Stimulated activated CD4-positive, alpha-beta T cell treated with anti-CD3 and anti-CD28 coated beads, Interleukin-15, amount 100 ng/mL, for 1 hour (primary cell): ENCODE measurements at places on chromosomes 12 and 14.
A peak's percentile ranks its signal among the peaks of the same experiment; 100 is the strongest.

DNA sequence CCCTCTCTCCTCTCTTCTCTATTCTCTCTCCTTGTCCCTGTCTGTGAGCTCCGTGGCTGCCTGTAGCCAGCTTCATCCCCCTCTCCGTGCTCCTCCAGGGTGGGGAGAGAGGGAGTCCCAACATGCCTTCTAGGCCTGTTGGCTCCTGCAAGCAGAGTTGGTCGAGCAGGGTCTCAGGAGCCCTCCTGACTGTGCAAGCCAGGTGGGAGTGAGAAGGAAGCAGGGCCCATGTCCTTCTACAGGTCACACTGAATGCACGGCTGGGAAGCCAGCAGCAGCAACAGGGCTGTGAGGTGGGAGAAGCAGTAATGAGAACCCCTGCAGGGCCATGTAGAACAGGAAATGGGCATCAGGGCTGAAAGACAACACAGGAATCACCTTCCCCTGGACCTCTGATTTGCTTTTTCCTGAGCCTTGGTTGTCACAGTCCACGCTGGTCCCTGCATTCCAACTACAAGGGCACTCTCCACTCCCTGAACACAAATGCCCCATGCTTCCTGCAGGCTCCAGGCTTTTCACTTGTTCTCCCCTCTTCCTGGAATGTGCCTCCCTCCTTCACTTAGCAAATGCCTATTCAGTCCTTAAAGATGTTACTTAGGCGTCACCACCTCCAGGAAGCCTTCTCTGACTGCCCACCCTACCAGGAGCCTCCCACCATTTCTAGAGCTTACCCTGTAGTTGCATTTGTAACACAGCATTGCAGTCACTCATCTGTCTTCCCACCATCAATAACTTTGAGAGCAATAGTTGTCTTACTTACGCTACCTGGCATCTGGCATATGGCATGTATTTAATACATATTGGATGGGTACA lies 51.2 kb downstream of the TSPAN11 start:
- no peak for DNase-seq

DNA sequence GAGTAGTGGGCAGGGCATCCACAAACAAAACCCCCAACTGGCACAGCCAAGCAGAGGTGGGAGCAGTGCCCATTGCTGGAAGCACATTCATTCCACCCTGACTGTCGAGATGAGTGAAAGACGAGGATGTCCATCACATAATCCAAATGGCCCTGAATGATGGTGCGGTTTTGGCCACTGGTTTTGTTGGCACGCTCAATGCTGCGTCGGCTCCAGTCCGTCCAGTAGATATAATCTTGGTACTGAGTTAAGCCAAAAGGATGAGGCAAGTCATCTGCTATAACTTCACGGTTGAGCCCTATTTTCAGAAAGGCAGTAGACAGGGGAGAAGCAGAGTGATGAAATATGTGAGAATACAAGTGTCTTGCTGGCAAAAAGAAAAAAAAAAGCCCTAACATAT lies 88.1 kb downstream of the BCL2L14 start:
- DNase-seq: no peak

DNA sequence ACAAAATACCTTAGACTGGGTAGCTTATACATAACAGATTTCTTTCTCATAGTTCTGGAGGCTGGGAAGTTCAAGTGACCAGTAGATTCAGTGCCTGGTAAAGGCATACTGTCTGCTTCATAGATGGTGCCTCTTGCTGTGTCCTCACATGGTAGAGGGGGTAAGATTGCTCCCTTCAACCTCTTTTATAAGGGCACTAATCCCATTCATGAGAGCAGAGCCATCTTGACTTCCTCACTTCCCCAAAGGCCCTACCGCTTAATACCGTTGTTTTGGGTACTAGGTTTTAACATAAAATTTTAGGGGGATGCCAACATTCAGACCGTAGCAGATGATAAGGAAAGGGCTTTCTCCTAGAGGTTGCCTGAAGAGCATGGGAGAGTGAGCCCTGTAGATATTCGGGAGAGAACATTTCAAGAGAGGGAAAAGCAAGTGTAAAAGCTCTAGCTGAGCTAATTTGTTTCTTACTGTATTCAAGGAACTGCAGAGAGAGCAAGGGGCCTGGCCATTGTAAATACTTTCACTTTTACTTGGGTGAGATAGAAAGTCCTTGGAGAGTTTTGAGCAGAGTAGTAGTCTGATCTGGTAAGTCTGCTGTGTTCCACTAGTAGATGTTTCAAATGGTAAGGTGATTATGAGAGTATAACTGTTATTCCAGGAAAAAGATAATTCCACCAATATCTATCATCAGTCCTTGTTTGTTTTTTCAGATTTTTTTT lies 27.3 kb downstream of the FRS2 start:
- DNase-seq: no peak

GRCh38 chr12:95096852-95097251 lies 23.4 kb upstream of the NR2C1 start:
- no peak for DNase-seq

DNA sequence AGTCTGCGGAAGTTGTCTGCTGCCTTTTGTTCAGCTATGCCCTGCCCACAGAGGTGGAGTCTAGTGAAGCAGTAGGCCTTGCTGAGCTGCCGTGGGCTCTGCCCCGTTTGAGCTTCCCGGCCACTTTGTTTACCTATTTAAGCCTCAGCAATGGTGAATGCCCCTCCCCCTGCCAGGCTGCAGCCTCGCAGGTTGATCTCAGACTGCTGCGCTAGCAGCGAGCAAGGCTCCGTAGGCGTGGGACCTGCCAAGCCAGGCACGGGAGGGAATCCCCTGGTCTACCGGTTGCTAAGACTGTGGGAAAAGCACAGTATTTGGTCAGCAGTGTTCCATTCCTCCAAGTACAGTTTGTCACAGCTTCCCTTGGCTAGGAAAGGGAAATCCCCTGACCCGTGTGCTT lies 143.6 kb downstream of the DYRK2 start:
- DNase-seq: no peak

- no peak for DNase-seq
These were observed 330.6 kb upstream of the FBXO33 start for GRCh38 chr14:39762576-39763401.

GRCh38 chr12:60191676-60192359 lies 596.0 kb downstream of the SLC16A7 start:
- no peak for DNase-seq

- DNase-seq: no peak
These were observed 49.9 kb upstream of the PLEKHG3 start for GRCh38 chr14:64654246-64654900.

- DNase-seq: peak; percentile 48
These were observed 1.0 kb upstream of the SOCS2 start for GRCh38 chr12:93571365-93571924.

GRCh38 chr14:34302654-34303053 lies 159.4 kb downstream of the SPTSSA start:
- DNase-seq: no peak

- DNase-seq: no peak
These were observed 88.9 kb downstream of the NUMB start for GRCh38 chr14:73369428-73369827.

- no peak for DNase-seq
These were observed 216.6 kb downstream of the GLT1D1 start for GRCh38 chr12:129069886-129070285.

DNA sequence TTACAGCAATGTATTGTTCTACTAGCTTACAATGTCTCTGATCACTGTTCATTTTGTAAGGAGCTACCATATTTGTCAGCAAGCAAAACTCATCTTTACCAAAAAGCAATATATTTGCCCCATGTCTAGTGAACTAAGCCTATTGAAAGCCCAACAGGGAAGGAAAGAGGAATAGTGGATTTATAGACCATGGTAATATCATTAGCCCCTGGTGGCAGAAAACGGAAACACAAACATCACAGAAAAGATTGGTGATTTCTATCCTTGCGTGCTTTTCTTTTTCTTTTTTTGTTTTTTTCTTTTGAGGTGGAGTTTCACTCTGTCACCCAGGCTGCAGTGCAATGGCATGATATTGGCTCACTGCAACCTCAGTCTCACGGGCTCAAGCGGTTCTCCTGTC lies 1562.4 kb upstream of the TMEM132C start:
- DNase-seq: no peak

DNA sequence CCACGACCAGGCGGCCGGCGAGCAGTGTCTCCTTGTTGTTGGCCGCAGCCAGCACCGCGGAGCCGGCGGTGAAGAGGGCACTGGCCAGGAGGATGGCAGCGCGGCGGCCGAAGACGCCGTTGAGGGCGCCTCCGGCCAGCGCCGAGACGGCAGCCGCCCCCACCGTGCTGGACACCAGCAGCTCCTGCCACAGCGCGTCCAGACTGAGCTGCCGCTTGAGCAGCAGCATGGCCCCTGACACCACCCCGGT lies 691 bp downstream of the SLC2A13 start:
- DNase-seq: no peak

DNA sequence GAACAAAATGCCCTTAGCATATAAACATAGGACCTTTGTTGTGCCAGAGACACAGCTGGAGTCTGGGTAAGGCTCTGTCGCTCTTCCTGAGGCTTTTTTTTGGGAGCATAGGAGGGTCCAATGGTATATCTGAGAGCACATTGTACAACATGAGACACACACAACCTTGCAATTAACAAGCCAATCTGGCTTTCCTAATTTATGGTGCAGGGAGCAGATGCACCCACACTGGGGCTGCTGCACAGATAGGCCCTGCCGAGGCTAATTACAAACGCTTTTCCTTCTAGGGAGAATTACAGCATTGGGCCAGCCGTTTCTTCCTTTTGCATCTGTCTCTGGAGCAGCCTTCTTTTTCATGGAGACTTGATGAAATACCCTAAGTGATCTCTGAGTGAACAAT lies 75.0 kb upstream of the OVCH1 start:
- no peak for DNase-seq

- DNase-seq: no peak
These were observed 1.7 kb upstream of the AKAP6 start for GRCh38 chr14:32327255-32327961.

GRCh38 chr14:38080696-38081095 lies 127.0 kb upstream of the SSTR1 start:
- DNase-seq: no peak
